ENCODE measurements at places on chromosomes 7 and 10.

DNA sequence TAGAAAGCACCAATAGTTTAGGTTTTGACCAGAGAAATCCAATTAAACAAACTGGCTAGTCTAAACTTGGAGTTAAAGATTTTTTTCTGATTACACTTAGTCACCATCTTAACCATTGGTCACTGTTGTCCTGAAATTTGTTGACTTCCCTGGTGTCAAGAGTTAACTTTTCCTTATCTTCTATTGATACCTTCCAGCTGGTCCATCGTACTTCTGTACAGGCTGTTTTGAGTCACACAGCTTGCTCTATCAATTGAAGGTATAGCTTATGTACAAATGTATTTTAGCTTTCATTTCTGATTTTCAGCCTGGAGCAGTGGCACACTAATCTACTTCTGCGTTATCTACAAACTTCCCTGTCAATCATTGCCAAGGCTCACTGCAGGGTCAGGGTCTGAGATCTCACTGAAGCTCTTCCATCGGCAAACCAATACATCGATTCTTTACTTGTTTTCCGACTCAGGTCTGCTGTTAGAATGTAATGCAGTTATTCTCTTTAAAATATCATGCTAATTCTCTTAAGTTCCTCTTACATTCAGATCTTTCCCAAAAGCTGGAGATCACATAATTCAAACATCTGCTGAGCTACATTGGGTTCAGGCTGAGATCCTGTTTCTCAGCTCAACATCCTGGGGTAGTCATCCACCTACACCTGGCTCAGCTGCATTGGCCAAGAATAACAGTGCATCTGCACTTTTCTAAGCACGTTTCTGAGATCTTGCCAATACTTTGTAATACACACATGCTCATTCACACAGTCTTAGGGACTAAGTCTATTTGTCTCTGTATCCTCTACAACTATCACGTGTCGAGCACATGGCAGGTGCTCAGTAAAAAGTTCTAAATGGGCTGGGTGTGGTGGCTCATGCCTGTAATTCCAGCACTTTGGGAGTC, 11.3 kb downstream of the MRPS33 start:
- DNase-seq: no peak

DNA sequence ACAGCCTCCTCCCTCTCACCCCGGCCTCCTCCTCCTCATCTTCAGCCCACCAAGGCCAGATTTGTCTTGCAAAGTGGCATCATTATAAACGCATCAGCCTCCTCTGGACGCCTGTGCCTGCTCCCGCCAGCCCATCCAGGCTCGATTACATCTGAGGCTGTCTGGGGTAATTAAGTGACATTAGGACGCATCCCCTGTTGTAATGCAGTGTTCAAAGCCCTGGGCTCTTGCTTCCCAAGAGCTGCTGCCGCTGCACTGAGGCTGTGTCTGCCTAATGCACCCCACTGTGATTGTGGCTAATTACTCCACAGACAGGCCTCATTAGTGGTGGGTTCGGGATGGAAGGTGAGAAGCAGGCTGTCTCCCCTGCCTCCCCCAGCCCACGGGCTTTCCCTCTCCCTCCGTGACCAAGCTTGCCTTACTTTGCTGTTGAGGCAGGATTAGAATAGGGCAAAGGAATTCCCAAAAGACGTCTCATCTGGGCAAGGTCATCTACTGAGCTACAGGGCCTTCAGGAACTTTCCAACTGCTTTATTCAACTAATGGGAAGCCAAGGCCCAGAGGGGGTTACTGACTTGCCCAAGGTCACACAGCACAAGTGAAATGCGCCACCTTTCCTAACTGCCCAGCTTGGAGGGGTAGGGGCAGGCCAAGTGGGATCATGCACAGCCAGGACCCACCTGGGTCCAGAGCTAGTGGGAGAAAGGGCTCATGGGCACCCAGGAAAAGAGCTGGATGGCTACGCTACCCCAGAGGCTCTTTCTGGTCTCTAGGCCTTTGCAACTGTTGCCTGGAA, 66.2 kb upstream of the PCBD1 start:
- no peak for DNase-seq

DNA sequence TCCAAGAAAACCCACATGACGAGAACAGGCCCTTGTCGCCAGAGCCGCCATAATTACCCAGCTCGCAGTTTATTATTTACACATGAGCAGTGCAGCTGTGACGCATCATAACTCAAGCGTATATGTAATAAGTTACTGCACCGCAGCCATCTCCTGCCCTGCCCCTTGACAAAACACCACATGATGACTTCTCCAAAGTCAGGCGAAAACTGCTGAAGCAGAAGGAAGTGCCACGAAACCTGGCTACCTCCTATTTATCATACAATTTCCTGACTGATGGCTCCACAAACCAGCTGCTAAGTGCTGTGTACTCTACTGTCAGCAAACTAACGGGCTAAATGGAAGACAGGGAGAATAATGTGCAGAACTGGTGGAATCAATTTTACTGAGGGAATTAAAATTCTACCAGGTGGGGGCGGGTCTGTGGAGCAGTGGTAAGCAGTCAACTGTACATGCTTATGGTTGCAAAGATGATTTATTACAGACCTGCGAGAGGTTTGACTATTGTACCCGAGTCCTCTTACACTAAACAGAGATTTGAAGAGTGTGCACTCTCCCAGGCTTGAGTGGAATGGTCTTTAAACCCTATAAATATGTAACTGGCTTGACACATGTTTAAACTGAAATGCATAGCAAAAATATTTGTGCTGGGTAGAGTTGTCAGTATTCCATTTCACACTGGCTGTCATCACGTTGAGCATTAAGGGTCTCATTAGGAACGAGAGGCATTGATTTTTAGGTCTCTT, 156.0 kb downstream of the GLI3 start:
- no peak for DNase-seq

DNA sequence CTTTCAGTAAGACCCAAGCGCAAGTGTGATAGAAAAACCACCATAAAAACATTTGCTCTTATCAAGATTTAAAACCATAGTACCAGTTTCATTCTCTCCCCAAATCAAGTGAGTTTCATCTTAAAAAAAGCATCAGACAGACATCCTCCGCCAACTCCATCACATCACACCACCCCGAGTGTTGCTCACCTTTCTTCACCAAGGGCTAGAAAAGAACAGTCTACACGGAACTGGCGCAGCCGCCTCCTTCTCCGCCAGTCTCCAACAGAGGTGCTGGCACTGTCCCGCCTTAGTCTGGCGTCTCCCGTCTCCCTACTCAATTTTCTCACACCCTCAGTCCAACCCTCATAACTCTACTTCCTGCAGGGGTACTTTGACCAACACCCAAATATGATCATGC, 46.9 kb upstream of the WIPI2 start:
- DNase-seq: no peak

- DNase-seq: no peak
These were observed 60.8 kb downstream of the TSPAN12 start for GRCh38 chr7:120797026-120797645.

DNA sequence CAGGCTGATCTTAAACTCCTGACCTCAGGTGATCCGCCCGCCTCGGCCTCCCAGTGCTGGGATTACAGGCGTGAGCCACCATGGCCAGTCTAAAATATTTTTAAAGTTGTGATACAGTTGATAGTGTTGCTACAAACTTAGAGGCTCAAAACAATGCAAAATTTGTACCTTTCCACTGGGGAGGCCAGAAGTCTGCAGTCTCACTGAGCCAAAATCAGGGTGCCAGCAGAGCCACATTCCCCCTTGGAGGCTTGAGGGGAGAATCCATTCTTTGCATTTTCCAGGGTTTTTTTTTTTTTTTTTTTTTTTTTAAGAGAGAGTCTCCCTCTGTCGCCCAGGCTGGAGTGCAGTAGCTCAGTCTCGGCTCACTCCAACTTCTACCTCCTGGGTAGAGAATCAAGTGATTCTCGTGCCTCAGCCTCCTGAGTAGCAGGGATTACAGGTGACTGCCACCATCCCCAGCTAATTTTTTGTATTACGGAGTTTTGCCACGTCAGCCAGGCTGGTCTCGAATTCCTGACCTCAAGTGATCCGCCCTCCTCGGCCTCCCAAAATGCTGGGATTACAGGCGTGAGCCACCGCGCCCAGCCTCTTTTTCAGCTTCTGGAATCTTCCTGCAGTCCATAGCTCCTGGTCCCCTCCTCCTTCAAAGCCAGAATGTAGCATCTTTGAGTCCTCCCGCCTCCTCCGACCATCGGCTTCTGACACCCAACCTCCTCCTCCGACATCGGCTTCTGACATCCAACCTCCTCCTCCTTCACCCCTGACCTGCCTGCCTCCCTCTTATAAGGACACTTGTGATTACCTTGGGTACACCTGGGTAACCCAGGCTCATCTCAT, 37.2 kb downstream of the KLRG2 start:
- no peak for DNase-seq

DNA sequence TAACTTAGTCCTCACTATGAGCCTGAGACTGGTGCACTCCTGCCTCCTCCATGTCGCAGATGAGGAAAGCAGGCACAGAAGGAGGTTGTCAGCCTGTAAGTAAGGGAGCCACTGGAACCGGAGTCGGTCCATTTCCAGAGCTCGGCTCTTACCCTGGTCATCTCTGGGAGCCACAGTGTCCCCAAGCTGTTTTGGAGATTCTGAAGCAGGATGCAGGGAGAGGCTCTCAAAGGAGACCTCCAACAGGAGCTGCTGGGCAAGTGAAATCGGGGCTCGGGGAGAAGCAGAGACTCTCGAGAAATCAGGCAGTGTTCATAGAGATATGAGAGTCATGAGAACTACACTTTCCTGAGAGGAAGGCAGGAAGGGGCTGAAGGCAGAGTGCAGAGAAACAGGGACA, 39.0 kb downstream of the VSTM4 start:
- no peak for DNase-seq

DNA sequence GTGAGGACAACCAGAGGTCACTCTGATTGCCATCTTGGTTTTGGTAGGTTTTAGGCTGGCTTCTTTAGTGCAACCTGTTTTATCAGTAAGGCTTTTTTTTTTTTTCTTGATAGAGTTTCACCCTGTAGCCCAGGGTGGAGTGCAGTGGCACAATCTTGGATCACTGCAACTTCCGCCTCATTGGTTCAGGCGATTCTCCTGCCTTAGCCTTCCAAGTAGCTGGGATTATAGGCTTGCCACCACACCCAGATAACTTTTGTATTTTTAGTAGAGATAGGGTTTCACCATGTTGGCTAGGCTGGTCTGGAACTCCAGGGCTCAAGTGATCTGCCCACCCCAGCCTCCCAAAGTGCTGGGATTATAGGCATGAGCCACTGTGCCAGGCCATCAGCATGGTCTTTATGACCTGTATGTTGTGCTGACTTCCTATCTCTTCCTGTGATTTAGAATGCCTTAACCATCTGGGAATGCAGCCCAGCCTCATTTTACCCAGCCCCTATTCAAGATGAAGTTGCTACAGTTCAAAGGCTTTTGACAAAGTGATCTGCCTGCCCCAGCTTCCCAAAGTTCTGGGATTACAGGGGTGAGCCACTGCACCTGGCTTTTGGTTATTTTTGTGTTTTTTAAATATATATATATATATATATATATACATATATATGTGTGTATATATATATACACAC, 7.0 kb upstream of the ZNF425 start:
- no peak for DNase-seq

DNA sequence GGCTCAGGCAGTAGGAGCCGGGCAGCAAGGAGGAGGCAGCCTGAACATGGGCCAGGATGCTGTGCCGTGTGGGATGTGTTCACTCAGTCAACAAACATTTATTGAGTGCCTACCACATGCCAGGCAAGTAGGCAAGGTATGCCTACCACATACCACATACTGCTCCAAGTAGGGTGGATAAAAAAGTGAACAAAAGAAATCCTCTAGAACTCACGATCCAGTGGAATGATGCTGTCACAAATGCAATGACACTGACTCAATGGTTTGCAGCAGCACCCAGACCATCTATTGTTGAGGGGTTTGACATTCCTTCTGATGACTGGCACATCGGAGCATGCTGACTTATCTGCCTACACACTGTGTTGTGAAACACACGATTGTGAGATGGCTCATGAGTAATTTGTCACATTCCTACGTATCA, 413.5 kb downstream of the NRG3 start:
- DNase-seq: no peak

DNA sequence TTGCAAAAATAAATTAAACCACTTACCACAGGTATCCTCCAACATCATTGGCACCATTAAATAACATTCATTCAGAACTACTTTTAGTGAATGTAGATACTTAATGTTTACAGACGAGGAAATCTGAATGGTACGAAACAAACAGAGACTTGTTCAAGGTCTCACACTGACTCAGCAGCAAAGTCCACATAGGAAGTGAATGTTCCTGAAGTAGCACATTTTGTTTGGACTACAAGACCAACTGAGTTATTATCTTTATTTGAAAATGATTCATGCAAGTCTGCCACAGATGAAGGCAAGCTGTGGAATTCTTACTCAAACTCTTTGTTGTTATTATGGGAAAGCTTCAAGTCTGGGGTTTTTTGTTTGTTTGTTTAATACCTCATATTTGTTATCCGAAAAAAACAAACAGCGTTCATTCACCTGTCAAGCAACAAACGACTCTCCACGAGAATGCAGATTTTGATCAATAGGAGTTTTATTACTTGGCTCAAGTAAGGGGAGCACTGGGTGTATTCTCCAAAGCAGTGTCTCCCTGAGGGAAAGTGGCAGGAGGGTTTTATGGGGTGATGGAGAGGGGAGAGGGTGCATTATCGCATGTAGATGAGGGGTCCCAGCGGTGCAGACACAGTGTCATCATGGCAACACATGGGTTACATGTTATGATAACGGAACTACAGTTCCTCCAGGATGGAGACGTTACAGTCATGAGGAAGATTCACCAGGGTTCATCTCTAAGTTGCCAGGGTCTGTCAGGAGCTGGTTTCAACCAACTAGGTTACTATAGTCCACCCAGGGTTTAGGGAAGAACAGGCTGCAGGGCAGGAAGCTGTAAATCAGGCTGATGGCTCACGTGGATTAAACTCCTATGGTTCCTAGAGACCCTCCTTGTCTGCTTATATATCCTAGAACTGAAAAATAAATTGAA, 147.7 kb upstream of the AKR1E2 start:
- DNase-seq: no peak

GRCh38 chr10:9605231-9605630, 1412.4 kb upstream of the CELF2 start:
- no peak for DNase-seq

DNA sequence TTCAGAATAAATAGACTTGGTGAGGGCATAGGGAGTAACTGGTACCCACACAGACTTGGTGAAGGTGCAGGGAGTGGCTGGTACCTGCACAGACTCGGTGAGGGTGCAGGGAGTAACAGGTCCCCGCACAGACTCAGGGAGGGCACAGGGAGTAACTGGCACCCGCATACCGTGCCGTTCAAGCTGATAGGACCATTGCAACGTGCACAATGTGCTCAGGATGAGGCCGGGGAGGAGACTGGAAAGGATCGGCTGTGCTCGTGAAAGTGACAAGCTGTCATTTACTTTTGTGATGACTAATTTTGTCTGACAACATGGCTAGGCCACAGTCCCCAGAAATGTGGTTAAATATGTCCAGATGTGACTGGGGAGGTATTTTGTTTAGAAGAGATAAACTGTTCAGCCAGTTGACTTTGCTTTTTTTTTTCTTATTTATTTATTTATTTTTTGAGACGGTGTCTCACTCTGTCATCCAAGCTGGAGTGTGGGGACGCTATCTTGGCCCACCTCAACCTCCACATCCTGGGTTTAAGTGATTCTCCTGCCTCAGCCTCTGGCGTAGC, 76.2 kb upstream of the NMT2 start:
- no peak for DNase-seq

GRCh38 chr7:12612622-12613021, 42.1 kb downstream of the SCIN start:
- no peak for DNase-seq

GRCh38 chr10:89535171-89536012, at the start of gene SLC16A12:
Gene SLC16A12 (minus strand): TSS chr10:89535594. CDS start chr10:89462578, 73,016 bp downstream.
- peak; percentile 70 for DNase-seq

Measured in right hindlimb (tissue), 1 donor.